ENCODE measurements at places on chromosomes 3 and 15. TPM values are rescaled to one million over a fixed set of nuclear protein-coding genes. Genes with fewer than 3 reads are reported as not detected.

The GOLGA8S gene
- 0.14 TPM for total RNA-seq

The ARHGEF26 gene
- not detected for total RNA-seq

The AGTR1 gene
- not detected for total RNA-seq

The TF gene
- 0.34 TPM for total RNA-seq

The EBLN2 gene
- total RNA-seq, result 14.8 TPM

The COPG1 gene
- 77.7 TPM for total RNA-seq

The CAMK1 gene
- total RNA-seq, result 1.1 TPM

The FAM107A gene
- not detected for total RNA-seq

The LMOD3 gene
- total RNA-seq, result not detected

The IQCH gene
- total RNA-seq, result 0.85 TPM

The RAB5A gene
- total RNA-seq, result 125 TPM

The C3orf22 gene
- total RNA-seq, result not detected

The HAUS2 gene
- total RNA-seq, result 28.2 TPM

The PLA2G4D gene
- total RNA-seq, result not detected

The ARL8B gene
- total RNA-seq, result 48.5 TPM

The SPESP1 gene
- not detected for total RNA-seq

The PATL2 gene
- 17.4 TPM for total RNA-seq

The SH3GL3 gene
- total RNA-seq, result not detected

The CDHR4 gene
- total RNA-seq, result 0.17 TPM

The PPP2R3A gene
- total RNA-seq, result 0.14 TPM

The GOLGA6L10 gene
- 1.1 TPM for total RNA-seq

The GOLGA6A gene
- 0.42 TPM for total RNA-seq

The ACAD11 gene
- total RNA-seq, result 27.9 TPM

The SIDT1 gene
- total RNA-seq, result 37.3 TPM

The TUSC7 gene
- not detected for total RNA-seq

The PLSCR5 gene
- total RNA-seq, result not detected

The MED12L gene
- total RNA-seq, result 0.39 TPM

The EXOG gene
- total RNA-seq, result 16.0 TPM

The UNC13C gene
- total RNA-seq, result not detected

The SLC9A9 gene
- 12.2 TPM for total RNA-seq

The ZPLD1 gene
- not detected for total RNA-seq

The STRC gene
- 1.7 TPM for total RNA-seq

The RGMA gene
- not detected for total RNA-seq

The POC1A gene
- total RNA-seq, result 0.39 TPM

The ICE2 gene
- total RNA-seq, result 20.4 TPM

The NEIL1 gene
- total RNA-seq, result 30.5 TPM

The PIF1 gene
- 0.27 TPM for total RNA-seq

The PP2D1 gene
- total RNA-seq, result not detected

The SYNPR gene
- total RNA-seq, result not detected

The ARGFX gene
- not detected for total RNA-seq

The P2RY1 gene
- 0.17 TPM for total RNA-seq

The ACOX2 gene
- not detected for total RNA-seq

The FOXB1 gene
- total RNA-seq, result 0.14 TPM

The TRPM7 gene
- total RNA-seq, result 29.0 TPM

The ISLR gene
- total RNA-seq, result not detected

The ZFYVE19 gene
- total RNA-seq, result 13.0 TPM

The SLC7A14 gene
- total RNA-seq, result not detected

The ANKDD1A gene
- total RNA-seq, result 0.95 TPM

The ZBTB11 gene
- total RNA-seq, result 73.5 TPM

The PLA2G4F gene
- total RNA-seq, result not detected

The MME gene
- total RNA-seq, result 0.69 TPM

The TMEM266 gene
- total RNA-seq, result not detected

The FRMD5 gene
- total RNA-seq, result not detected

The C3orf52 gene
- total RNA-seq, result 2.7 TPM

The LSG1 gene
- total RNA-seq, result 37.9 TPM

The LRRK1 gene
- 0.60 TPM for total RNA-seq

The NR2C2 gene
- 37.0 TPM for total RNA-seq

All from CD4-positive, alpha-beta T cell (primary cell).